ACHN (cell line): ENCODE measurements at places on chromosomes 2 and 18.
A peak's percentile ranks its signal among the peaks of the same experiment; 100 is the strongest.

DNA sequence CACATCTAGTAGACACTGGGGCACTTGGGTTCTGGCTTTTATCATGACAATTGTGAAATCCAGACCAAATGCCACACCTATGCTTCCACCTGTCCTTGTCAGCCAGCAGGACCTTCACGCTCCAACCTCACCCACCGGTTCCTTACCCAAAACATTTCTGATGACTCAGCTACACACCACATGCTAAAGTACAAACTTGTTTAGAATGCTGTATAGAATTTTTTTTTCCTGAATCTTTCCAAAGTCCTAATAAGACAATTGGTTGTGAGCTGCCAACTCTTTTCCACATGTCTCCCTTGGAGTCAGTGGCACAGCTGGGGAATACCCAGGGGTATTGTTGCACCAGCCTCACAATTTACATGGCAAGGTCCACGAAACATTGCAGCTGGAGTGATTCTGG lies 75.5 kb upstream of the LPIN2 start:
- no peak for DNase-seq

DNA sequence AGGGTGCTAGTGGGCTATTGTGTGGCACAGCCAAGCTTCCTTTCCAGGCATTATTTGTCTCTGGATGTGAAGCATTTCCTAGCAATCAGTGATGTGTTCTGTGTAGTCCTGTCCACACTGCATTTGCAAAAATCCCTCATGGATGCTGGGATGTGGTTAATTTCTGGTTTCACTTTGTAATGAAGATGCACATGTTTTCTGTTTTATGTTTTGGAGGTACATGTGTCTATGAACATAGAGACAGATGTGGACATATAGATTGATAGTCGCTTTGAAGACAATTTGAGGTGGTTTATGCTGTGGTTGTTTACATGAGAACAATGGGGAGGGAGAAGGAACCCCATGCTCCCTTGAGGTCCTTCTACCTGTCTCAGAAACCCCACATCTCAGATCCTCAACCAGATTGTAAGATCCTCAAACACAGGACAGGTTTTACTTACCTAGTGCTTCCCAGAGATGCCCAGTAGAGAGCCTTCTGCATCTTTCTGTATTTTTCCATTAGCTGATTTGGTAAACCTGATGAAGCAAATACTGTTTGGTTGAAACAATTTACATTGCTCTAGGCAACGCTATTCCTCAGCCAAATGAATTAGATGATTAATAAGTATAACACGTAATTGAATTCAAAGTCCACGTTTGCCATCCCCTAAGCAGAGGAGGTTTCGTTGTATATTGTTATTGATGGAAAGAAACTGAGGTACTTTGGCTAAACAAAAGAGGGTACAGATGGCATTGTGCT lies 204.4 kb downstream of the SPP2 start:
- DNase-seq, result no peak

DNA sequence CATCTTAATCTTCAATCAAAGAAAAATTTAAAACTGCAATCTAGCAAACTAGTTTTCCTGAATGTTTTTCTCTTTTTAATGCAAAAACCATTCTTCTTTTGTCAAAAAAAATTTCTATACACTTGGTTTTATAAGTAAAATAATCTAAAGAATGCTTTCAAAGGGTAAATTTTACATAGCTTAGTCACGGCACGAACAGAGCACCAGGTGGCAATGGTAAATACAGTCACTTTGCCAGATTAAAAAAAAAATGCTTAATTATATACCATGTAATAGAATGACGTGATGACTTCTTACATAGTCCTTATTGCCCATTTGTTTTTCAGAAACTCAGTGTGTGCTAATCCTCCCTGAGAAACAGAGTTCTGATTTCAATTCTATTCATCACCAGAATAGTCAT lies 10.4 kb downstream of the FEZ2 start:
- DNase-seq, result no peak

- no peak for DNase-seq
Observed at GRCh38 chr2:190481339-190481738, 53.2 kb downstream of the NEMP2 start.

DNA sequence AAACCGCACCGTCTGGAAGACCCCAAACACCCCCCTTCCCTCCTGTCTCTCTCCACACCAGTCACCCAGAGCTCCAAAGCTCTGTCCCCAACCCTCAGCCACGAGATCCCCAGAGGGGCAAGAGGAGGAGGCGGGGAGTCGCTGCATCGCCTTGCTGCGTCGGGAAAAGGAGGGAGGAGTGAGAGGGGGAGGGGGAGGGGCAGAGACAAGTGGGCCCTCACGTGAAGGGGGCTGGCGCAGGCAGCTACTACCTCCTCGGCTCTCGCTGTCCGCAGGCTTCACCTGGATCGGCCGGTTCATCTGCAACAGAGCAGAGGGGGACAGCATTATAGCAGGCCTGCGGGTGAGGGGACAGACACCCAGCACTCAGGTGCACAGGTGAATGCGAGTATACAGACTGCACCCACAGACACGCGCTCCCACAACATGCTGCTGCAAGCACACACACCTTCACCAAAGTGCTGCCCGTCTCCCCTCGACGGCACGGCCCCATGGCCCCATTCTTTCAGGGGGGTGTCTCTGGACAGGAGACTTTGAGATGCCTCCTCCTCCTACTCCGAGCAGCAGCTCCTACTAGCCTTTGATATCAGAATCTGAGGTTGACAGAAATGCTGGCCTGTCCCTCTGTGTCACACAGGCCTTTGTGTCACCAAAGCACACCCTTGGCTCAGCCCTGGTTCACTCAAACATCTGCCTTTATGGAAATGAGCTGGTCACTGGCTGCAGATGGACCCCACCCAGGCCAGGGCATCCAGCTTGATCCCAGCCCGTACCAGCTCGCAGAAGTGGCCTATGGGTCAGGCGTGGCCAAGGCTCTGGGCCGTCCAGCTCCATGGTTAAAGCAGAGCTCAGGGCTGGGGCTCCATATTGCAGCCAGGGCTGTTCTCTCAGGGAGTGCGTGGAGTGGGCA lies 243.8 kb downstream of the CELF4 start:
- DNase-seq, result no peak

DNA sequence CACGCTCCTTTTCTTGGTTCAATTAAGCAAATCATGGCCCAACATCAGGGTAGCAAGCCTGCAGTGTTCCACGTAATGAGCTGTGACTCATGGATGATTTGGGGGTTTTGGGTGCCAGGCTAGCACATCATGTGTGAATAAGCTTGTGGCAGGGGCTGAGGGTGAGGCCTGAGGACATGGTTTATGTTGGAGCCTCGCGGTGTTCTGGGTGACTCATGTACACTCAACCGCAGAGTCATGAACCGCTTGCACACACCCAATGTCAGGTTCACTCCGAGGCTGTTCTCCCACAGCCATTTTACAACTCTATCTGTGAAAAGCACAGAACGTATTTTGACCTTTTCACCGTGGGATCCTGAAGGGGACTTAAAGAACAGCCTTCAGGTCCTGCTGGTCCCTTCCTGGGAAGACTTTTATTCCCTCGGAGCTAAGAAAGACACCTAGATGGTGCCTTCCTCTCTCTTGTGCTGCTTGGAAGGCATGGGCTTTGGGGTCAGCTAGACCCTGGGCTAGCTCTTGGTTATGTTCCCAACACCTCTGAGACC lies 139.9 kb upstream of the ZEB2 start:
- peak; percentile 72 for DNase-seq

- DNase-seq, result peak; percentile 50
Observed at GRCh38 chr18:54269893-54270844, 852 bp downstream of the POLI start.

- DNase-seq, result no peak
Observed at GRCh38 chr2:64847930-64848329, 141.3 kb upstream of the SLC1A4 start.

- no peak for DNase-seq
Observed at GRCh38 chr2:98012561-98012991, 16.8 kb upstream of the TMEM131 start.

DNA sequence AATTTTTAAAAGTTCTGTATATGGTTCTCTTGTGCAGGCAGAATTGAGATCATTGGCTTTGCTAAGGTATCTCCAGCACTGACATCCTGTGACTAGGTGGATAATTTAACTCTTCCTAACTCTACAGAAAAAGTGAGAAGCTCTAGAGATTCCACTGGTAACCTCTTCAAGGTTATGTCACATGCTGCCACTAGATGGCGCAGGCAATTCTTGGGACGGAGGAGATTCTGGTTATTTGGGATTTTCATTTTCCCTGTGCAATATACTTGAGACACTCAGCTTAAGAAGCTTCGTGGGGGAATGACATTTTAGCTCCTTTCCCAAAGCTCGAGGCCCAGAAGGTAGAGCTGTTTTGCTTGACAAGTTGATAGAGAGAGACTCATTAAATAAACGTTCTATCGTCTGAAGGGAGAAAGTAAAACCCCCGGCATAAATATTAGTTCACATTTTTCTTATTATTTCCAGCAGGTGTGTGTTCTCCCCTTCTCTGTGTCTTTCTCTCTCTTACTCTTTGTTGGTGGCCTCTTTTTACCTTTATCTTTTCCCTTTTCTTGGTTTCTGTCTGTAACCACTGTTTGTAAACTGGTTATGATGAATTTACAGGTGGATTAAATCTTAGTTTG lies 26.6 kb upstream of the LANCL1 start:
- DNase-seq, result peak; percentile 69

GRCh38 chr2:62705859-62706720 lies 577 bp downstream of the EHBP1 start:
- peak; percentile 52 for DNase-seq

DNA sequence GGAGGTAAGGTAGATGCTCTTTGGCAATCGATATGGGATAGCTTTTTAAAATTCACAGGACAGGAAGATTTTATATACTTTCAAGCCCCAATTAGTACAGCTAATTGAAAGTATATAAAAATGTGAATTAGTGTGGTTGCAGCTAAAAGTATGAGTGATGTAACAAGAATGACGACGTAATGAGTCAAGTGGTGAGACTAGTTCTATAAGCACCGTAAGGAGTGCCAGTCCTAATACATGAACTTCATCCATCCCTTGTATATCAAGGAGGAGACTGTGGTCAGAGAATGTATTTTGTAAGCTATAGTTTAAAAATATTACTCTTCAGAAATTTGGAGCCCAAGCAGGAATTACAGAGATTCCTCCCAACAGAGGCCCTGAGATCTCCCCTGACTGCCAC lies 25.8 kb downstream of the DNAJC27 start:
- DNase-seq, result no peak
